Upper lobe of right lung (tissue), 1 donor: ENCODE measurements at places on chromosomes 3 and 15.

DNA sequence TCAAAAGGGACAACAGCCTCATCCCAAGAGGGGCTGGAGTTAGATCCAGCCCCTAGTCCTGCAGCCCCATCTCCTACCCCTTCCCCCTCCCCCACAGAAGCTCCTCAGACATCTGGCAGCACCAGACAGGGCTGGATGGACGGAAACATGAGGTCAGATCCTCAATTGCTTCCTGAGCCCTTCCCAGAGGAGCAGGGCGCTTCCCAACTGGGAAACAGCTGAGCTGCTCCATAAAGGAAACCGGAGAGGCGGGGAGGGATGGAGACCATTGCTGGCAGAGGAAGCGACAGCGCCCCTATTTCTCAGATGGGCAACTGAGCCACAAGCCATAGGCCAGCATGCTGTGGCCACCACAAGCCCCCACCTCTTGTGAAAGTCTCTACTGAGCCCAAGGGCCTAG is 18.3 kb upstream of the CYP11A1 start:
- no peak for DNase-seq
- peaks cover 17% of the 10 kb centered on the region for H3K4me1 ChIP-seq
- H3K36me3 ChIP-seq, result no peaks in the 10 kb centered on the region
- peak overlapping the region; percentile 72 for H3K27ac ChIP-seq

DNA sequence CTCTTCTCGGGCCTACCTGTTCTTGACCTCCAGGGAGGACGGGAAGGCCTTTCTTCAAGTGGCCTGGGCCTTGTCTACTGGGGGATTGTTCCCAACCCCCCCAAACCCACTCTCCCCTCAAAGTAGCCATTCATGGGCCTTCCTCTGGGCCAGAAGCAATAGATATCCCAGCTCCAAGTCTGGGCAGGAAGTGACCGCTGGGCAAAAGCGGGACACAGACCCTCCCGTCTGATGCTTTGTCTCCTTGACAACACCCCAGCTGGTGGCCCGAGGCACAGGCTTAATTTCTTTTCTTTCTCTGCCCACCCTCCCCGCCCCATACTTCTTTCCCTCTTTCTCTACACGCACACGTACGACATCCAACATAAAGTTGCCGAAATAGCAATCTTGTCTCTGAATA is 41.4 kb upstream of the FEZF2 start:
- no peaks in the 10 kb centered on the region for H3K27me3 ChIP-seq
- H3K4me3 ChIP-seq, result no peak overlapping the region
- no peak for DNase-seq
- no peak overlapping the region for H3K27ac ChIP-seq

- no peak for DNase-seq
- H3K27ac ChIP-seq, result no peak overlapping the region
- H3K27me3 ChIP-seq, result no peaks in the 10 kb centered on the region
- H3K4me3 ChIP-seq, result no peak overlapping the region
- H3K36me3 ChIP-seq, result no peaks in the 10 kb centered on the region
- H3K4me1 ChIP-seq, result peaks cover 20% of the 10 kb centered on the region
Observed at GRCh38 chr3:99945328-99945995, 127.8 kb downstream of the CMSS1 start.

- H3K4me1 ChIP-seq, result no peaks in the 10 kb centered on the region
- peaks cover 25% of the 10 kb centered on the region for H3K27me3 ChIP-seq
- H3K4me3 ChIP-seq, result peak overlapping the region; percentile 65
Observed at GRCh38 chr15:96330064-96330449, 443 bp upstream of the NR2F2 start.

DNA sequence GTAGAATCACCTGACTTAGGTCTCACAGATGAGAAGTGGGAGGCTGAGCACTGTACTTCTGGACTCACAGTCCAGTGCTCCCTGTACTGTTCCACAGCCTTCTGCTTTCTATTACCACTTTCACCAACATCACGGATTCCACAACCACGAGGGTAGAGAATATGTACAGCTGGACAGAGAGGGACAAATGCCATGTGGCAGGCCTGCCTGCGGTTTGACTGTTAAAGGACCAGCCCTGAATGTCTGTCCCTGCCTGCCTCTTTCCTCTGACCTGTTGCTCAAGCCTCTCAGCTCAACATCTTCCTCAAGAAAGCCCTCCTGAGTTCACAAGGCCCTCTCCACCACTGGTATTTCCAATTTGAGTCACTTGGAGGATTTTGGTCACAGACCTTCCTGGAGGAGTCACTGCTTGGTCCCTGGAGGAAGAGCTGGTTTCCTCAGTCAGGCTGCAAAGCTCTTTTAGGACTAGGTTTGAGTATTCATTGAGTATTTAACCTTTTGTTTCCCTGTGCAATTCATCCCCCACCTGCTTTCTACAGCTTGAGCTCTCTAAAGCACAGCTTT is 49.1 kb downstream of the RAB11A start:
- no peak for DNase-seq
- H3K4me1 ChIP-seq, result no peaks in the 10 kb centered on the region
- no peak overlapping the region for H3K27ac ChIP-seq
- no peaks in the 10 kb centered on the region for H3K36me3 ChIP-seq

GRCh38 chr15:89358755-89359439 is 24.3 kb upstream of the POLG start:
- H3K27ac ChIP-seq, result no peak overlapping the region
- H3K36me3 ChIP-seq, result no peaks in the 10 kb centered on the region
- H3K4me3 ChIP-seq, result peak overlapping the region; percentile 45
- H3K4me1 ChIP-seq, result peaks cover 7% of the 10 kb centered on the region
- DNase-seq, result peak; percentile 90

DNA sequence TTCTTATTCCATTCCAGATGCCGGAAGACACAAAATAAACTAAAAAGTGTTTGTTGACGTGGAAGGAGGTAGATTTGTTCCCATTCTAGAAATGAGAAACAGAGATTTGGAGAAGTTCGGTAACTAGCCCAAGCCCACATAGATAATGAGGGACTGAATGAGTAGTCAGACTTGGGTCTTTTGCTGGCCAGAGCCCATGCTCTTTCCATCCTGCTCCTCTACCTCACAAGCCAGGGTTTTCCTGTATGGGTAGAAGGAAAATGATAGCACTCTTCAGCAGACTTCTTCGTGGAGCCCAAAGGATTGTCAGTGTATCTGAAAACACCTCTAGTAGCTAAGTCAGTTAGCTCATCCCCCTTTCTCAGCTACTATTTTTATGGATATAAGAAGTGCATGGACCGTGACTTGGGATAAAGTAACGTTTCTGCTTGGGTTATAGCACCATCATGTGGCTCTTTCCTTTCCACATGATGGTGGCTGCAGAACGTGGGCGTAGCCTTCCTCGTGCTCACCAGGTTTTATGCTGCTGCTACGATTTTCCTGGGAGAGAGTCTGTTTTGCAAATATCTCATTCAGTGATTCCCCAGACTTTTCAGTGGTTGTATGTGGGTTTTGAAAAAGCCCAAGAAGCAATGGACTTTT is 84.6 kb downstream of the DGKG start:
- H3K36me3 ChIP-seq, result no peaks in the 10 kb centered on the region
- no peaks in the 10 kb centered on the region for H3K4me1 ChIP-seq
- no peak overlapping the region for H3K27ac ChIP-seq

- no peak overlapping the region for H3K27ac ChIP-seq
- no peaks in the 10 kb centered on the region for H3K27me3 ChIP-seq
- DNase-seq, result no peak
- H3K4me1 ChIP-seq, result peaks cover 14% of the 10 kb centered on the region
- H3K36me3 ChIP-seq, result no peaks in the 10 kb centered on the region
- no peak overlapping the region for H3K4me3 ChIP-seq
Observed at GRCh38 chr15:45181491-45182285, 6.1 kb downstream of the SHF start.

DNA sequence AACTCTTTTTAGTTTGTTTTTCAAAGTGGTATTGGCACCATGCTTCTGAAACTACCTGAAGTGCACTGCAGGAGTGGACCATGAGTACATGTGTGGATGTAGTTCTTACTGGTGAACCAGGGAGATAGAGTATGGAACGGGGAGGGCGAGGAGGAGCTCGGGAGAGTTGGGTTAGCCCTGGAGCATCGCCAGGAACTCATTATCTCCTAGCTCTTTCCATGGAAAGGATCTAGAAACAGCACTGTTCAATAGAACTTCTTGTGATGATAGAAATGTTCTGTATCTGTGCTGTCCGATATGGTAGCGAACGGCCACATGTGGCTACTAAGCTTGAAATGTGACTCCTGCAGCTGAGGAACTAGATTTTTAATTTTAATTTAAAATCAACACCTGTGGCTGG is 47.3 kb downstream of the VGLL4 start:
- H3K36me3 ChIP-seq, result peaks cover 15% of the 10 kb centered on the region
- H3K27ac ChIP-seq, result no peak overlapping the region
- peaks cover 53% of the 10 kb centered on the region for H3K4me1 ChIP-seq
- no peaks in the 10 kb centered on the region for H3K27me3 ChIP-seq
